Subcutaneous preadipocyte (primary cell): ENCODE measurements at places on chromosomes 1 and 21. TPM values are rescaled to one million over a fixed set of nuclear protein-coding genes. Genes with fewer than 3 reads are reported as not detected.

LRRC39 gene
- 0.37 and 0.39 TPM in 2 replicates for total RNA-seq

STUM gene
- under 0.01 and 0.37 TPM in 2 replicates for total RNA-seq

CD1C gene
- not detected in 2 replicates for total RNA-seq

MKNK1 gene
- total RNA-seq = 14.0 and 15.8 TPM in 2 replicates

DTL gene
- 12.1 and 44.4 TPM in 2 replicates for total RNA-seq

SPAG17 gene
- not detected in 2 replicates for total RNA-seq

ATP6V1G3 gene
- total RNA-seq = not detected in 2 replicates

HCRTR1 gene
- not detected in 2 replicates for total RNA-seq

GCSAML gene
- total RNA-seq = not detected in 2 replicates

PAPPA2 gene
- 1.6 and 2.2 TPM in 2 replicates for total RNA-seq
